ENCODE measurements at places on chromosomes 7 and 10. TPM values are rescaled to one million over a fixed set of nuclear protein-coding genes. Genes with fewer than 3 reads are reported as not detected.

GRCh38 chr7:140881507-140882228, 43.1 kb downstream of the BRAF start:
- H3K36me3 ChIP-seq: peaks cover 18% of the 10 kb centered on the region
- no peaks in the 10 kb centered on the region for H3K27me3 ChIP-seq
- no peak overlapping the region for H3K27ac ChIP-seq
- no peak for DNase-seq
- H3K4me3 ChIP-seq: no peak overlapping the region
- peaks cover 12% of the 10 kb centered on the region for H3K4me1 ChIP-seq

GRCh38 chr7:3204526-3204925, 96.5 kb upstream of the SDK1 start:
- H3K27me3 ChIP-seq: no peaks in the 10 kb centered on the region
- H3K36me3 ChIP-seq: peaks cover 4% of the 10 kb centered on the region
- H3K4me1 ChIP-seq: peaks cover 24% of the 10 kb centered on the region
- no peak overlapping the region for H3K4me3 ChIP-seq

- H3K36me3 ChIP-seq: no peaks in the 10 kb centered on the region
- H3K4me1 ChIP-seq: no peaks in the 10 kb centered on the region
- H3K4me3 ChIP-seq: no peak overlapping the region
These were observed 78.7 kb downstream of the GATA3 start for GRCh38 chr10:8133146-8133545.

Gene PTPRN2
- 32.2 TPM for total RNA-seq

- peaks cover 22% of the 10 kb centered on the region for H3K4me1 ChIP-seq
- peak overlapping the region; percentile 62 for H3K27ac ChIP-seq
- DNase-seq: no peak
- no peaks in the 10 kb centered on the region for H3K36me3 ChIP-seq
- no peak overlapping the region for H3K4me3 ChIP-seq
- H3K27me3 ChIP-seq: no peaks in the 10 kb centered on the region
These were observed 15.5 kb downstream of the CARD11 start for GRCh38 chr7:3028071-3028757.
